ENCODE measurements at places on chromosomes 6 and 20.

DNA sequence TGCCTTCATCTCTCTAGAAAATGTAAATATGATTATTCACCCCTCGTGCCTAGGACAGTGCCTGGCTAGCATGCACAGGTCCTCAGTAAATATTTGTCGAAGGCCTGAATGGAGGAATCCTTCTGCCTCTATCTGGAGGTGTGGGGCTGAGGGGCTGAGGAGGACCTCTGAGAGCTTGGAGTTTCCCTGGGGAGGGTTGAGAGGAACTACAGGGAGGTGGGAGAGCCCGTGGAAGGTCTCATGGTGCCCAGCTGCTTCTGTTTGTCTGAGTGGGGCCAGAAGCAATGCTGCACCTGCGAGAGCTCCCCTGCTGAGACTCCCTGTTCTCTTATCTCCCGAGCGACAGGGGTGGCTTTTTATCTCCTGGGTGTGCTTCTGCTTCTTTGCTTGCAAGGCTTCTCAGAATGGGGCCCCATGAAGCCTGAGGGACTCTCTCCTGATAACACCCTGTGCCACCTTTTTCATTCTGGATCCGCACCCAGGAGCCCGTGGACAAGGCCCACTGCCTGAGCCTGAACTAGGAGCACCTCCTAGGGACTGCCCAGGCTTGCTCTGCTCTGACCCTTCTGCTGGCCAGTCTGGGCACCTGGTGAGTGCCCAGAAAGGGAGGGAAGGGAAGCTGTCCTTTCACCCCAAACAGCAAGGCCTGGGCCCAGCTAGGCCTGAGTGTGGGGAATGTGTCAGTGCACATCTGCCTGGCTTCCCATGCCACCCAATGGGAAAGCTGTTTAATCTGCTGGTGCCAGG lies 2.4 kb downstream of the SLC29A1 start:
- DNase-seq: no peak

DNA sequence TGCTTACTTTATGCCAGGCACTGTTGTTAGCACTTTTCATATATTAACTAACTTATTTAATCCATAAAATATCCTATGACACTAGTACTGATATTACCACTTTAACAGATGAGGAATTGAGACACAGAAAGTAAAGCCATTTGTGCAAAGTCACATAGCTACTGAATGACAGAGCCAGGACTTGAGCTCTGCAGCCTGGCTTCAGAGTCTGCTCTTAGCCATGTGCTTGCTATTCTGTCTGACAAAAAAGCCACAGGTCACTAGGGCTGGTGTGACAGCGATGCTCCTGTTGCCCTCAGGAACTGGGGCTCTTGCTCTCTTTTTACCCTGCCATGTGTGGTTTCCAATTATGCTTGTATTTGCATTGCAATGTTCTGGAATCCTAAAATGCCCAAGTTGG lies 44.7 kb upstream of the RNF8 start:
- DNase-seq: no peak

- no peak for DNase-seq
Measured at GRCh38 chr20:6848041-6848440, 80.6 kb downstream of the BMP2 start.

DNA sequence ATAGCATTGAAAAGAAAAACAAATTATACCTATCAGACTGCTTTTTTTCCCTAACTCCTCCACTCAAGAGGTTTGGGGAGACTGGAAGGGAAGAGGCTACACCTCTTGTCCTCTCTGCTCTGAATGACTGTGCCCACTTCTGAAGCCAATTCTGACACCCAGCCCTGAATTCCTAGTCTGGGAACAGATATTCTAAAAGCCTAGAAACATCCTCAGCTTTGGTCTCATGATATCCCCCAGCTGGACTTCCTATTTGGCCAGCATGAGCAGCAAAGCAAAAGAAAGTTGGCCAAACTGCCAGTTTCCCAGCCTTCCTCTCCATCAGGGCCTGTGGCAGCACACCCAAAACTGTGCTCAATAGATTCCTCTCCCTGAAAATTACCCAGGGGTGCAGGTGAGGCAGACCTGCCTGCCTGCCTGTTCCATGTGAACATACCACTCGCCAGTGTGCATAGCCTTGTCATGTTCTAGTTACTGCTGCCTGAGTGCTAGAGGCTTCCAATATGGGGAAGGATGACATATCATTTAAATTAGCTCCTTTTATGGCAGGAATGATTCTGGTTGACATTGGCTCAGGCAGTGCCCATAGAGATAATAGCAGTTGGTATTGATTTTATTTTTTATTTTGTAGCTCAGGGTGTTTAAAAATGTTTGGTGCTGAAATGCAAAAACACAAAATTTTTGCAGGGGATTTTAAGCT lies 152.1 kb upstream of the RIN2 start:
- no peak for DNase-seq

GRCh38 chr20:8627340-8628004 lies 441.4 kb upstream of the PLCB4 start:
- no peak for DNase-seq

DNA sequence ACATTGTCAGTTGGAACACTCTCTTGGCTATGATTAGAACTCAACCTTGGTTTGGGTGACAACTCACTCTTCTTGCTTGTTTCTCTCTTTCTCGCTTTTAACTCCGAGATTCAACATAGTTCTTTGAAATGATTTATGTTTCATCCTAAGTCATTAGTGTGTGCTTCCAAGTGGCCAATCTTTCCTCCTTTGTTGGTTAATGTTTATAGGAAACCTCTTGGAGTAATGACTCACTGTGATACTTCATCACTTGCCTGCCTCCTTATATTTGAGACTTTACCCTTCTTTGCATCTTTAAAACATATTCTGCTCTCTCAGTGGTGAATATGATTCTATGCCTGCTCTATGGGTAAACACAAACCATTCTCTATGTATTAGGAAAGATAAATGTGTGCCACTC lies 279.7 kb upstream of the FLRT3 start:
- DNase-seq: no peak

- no peak for DNase-seq
Measured at GRCh38 chr20:45841407-45842129, 8.0 kb downstream of the SNX21 start.

GRCh38 chr6:108113557-108114519 lies 39.3 kb upstream of the OSTM1 start:
- no peak for DNase-seq

- DNase-seq: no peak
Measured at GRCh38 chr6:84709121-84709520, 55.3 kb downstream of the TBX18 start.

- DNase-seq: no peak
Measured at GRCh38 chr6:158009114-158009891, 27.6 kb downstream of the SYNJ2 start.

DNA sequence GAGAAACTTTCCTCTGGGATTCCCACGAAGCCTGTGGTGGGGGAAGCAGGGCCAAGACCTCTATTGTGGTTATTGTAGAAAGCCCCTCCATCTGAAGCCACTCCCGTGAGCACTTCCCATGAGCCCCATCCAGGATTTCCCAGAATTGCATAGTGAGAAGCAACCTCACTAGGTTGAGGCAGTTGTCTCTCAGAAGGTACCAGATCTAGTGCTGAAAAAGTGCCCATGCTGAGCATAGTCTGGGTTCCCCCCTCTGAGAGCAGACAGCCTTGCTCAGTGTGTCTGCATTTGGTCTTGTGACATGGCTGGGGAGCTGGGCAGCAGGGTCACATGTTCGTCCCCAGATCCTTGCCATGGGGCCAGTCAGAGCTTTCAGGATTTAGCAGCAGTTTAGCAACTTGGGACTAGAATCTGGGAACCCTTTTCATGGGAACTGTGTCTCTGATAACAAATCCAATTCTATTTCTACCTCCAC lies 38.6 kb downstream of the SLC9A8 start:
- no peak for DNase-seq

DNA sequence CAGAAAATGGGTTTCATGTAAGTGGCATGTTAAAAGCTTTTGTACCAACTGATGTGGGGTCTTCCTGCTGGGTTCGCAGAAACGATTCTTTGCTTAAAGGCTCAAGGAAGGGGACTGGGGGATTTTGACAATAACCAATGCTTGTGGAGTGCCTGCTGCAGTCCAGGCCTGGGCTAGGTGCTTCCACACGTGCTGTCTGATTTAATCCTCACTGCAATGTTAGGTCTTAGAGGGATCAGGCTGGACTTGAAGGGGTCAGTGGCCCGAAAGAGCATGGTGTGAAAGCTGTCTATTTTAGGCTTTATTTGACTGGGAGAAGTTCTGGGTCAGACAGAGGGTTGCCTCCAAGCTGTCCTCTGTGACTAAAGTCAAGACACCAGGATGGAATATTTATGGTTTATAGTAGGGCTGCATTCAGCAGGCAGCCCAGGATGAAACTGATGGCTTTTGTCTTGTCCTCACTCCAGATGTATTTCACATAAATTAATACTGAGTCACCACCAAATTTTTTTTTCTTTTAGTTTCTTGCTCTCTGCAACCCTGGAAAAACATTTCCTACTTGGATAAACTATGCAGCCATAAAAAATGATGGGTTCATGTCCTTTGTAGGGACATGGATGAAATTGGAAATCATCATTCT lies 219.1 kb downstream of the ZMYND8 start:
- DNase-seq: no peak

- no peak for DNase-seq
Measured at GRCh38 chr20:18831830-18832499, 18.4 kb downstream of the SCP2D1 start.

GRCh38 chr6:112300896-112301295 lies 46.2 kb upstream of the RFPL4B start:
- DNase-seq: no peak

DNA sequence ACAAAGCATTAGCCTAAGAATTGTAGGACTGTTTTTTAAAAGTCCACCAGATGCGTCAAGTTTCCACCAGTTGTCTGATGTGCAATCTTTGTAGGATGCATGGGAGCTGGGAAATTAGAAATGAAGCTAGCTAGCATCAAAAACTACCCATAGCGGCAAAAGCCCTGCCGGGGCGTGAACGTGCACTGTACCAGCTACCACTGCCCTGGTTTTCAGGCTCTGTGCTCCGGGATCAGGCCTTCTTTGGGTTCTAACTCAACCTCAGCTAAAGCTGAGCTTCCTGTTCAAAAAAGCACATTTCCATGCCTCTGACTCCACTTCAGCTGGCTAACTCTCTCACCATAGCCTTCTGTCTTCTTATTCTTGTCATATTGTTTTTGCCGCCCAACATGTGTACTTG lies 26.9 kb upstream of the FUCA2 start:
- DNase-seq: no peak

DNA sequence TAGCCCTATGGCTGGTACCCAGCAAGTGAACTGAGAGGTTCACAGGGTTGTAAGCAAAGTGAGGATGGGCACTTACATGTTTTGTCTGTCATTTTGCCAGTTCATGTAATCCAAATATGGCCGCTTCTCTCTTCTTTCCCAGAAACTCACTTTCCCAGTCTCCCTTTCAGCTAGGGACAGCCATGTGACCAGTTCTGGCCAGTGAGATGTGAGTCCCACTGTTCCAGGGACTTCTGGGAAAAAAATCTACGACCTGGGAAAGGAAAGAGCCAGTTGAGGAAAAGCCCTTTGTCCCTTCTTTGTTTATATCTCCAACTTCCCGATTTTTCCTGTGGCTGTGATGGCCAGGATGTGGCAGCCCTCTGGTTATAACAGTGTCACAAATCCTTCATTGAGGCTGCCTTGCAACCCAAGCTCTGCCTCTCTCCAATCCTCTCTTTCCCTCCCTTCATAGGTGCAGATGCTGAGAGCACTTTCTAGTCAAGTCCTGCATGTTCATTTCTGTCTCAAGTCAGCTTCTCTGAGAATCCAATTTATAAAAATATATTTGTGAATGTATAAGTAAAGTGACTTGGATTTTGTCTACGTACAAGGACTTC lies 148.6 kb upstream of the ZFP64 start:
- DNase-seq: no peak

- no peak for DNase-seq
Measured at GRCh38 chr6:121695329-121695728, 259.9 kb downstream of the GJA1 start.

DNA sequence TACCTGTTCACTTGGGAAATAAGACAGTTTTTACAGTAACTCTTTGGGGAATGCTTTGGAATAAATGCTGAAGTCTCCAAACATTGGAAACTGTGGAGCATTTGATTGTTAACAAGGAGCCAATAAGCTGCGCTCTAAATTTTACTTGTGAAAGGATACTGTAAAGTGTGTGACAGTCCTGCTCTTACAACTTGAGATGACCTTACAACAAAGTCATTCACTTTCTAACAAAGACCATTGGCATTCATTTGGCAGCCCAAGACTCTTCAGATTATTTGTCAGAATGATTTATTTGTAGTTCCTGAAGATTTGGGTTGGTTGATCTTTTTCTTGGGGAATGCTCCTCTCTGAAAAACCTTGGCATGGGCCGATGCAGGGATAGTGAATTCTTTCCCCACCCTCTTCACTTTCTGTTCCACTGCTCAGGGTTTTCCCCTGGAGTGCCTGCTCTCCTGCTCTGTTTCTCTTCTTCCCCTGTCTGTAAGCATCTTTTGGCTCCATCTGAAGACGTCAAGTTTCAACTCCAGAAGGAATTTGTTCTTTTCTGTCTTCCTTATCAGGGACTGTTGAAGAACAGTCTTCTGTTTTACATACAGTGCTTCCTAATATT lies 116.4 kb downstream of the AKAP7 start:
- DNase-seq: no peak

DNA sequence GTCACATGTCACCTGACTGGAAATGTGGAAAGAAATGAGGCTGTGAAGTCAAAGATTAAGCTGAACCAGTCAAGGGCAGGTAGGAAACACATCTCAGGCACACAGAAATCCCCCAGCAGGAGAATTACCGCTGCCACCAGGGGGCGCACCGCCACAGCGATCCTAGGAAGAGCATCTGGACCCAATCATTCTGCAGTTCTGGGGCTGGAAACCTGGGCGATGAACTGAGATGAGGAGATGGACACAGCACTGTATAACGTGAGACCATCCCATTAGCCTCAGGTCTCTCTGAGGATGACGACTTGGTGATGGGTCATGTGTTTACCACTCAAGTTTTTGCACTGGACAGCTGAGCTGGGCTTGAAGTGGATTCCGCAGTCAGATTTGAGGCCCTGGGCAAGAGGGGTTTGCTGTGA lies 6.5 kb upstream of the SLC24A3 start:
- DNase-seq: peak; percentile 16

- no peak for DNase-seq
Measured at GRCh38 chr6:90098001-90098531, 198.6 kb downstream of the BACH2 start.
